ENCODE measurements at places on chromosomes 3 and 15.

GRCh38 chr3:38479431-38480092, 16.6 kb upstream of the EXOG start:
- DNase-seq = peak; percentile 37

GRCh38 chr3:64616953-64617352, 70.8 kb downstream of the ADAMTS9 start:
- DNase-seq = no peak

GRCh38 chr3:31550452-31551251, 17.9 kb downstream of the STT3B start:
- no peak for DNase-seq

DNA sequence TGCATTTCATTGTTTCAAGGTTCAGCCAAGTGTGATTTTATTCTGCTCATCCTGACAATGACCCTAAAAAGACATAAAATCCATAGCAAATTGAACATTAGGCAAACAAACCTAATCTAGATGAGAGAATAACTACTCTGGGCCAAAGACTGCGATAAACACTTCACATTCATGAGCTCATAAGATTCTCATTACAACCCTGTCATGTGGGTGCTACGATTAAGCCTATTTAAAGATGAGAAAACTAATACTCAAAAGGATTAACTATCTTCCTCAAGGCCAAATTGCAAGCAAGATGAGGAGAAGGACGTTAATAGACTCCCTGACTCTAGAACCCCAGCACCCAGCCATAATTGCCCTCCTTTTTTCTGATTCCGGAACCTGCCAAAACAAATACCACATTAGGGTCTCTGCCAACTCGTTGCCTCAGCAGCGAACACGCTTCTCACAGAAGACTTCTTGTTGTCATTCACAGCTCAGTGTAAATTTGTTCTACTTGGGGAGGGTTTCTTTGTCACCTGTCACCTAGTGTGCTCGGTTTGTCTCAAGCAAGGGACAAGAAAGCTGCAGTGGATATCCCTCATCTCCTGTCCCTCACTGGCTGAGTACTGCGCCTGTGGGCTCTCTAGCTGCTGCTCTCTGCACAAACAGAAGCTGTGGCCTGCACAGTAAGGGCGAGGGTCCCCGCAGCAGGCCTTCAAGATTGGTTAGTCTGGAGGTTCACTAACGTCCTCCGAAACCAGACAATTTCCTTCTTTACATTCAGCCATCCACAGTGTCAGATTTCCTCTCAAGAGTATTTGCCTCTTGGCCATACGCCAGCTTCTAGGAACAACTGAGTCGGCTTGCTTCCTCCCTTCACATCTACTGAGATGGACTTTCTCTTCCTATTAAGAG, 200.0 kb upstream of the UBE2E2 start:
- no peak for DNase-seq

DNA sequence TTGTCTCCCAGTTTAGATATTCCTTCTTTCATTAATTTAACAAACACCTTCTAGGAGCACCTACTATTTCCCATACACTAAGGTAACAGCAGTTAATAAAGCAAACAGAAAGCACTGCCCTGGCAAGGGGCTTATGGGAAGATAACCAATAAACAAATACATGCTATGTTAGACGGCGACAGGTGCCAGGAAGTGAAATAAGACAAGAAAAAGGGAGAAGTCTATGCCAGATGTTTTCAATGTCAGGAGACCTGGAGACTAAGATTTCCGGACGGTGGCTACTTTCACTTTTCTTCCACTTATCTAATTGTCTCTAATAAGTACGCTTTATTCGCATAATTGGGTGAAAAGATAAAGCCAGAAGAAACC, 32.5 kb upstream of the ZNF445 start:
- no peak for DNase-seq

DNA sequence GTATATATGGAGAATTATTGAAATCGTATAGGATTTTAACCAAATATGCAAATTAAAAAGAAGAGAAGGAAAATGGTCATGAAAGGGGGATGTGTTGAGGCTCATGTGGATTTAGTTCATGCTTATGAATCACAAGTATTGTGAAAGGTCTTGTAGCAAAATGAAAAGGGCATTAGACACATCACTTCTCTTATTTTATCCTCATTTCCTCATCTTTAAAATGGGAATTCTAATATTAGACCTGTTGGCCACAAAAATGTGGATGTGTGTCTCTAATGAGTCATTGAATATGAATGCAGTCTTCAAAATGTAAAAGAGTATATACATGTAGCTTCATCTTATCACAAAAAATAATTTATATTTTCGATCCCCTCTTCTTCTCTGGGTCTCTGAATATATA, 14.9 kb upstream of the ALCAM start:
- DNase-seq = no peak

DNA sequence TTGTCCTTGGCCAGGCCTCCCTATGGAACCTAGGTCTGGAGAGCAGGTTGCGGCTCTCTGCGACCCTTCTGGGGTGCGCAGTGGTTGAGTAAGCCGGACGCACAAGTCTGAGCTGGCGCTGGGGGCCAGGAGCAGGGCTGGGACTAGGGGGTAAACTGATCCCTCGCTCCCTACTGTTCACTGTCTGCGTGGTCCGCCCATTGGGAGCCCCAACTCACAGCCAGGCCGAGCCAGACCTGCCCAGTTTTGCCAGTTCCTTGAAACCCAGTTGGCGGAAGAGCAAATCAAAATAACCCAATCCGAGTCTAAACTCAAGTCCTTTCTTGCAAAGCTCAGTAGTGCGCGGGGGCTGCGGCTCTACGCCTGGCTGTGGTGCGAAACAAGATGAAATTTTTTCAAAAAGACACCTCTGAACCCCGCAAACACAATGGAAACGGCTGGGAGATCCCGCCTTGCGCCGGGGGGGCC, 17.5 kb downstream of the RGMA start:
- DNase-seq = no peak

DNA sequence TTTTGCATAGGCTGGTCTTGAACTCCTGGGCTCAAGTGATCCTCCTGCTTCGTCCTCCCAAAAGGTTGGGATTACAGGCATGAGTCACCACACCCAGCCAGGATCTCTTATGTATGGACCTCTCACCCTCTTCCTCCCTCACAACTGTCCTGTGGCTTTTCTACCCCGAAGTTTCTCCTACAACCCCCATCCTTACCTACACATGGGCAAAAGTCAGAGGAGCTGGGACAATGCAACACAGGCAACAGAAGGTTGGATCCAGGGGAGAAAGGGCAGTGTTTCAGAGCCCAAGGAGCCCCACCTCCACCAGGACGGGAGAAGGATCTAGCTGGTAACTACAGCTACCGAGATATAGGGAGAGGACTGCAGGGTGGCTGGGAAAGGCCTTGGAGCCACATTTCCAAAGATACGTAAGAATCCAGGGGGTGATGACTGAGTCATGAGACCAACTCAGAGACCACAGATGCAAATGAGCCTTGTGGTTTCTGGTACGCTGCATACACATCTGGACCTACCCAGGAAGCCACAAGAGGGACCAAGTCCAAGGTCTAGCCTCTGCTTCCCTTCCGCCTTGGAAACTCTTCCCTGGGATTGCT, 13.6 kb downstream of the IGDCC4 start:
- DNase-seq = no peak

- no peak for DNase-seq
These were observed 42.2 kb upstream of the GNB5 start for GRCh38 chr15:52233405-52233804.

DNA sequence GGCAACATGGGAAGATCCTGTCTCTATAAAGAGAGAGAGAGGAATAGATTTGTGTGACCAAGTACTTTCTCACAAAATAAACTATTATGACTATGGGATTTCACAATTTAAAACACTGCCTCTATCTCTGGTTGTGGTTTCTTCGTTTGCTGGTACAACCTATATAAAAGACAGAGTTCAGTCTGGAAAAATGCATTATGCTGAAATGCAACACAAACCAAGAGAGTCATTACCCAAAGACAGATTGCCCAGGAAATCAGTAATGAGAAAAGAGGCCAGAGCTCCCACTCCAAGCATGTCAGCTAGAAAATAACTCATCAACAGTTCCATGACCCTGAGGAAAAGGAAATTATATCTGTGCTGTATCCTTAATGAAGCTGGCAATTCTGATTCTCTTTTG, 23.2 kb downstream of the GPR176 start:
- no peak for DNase-seq

DNA sequence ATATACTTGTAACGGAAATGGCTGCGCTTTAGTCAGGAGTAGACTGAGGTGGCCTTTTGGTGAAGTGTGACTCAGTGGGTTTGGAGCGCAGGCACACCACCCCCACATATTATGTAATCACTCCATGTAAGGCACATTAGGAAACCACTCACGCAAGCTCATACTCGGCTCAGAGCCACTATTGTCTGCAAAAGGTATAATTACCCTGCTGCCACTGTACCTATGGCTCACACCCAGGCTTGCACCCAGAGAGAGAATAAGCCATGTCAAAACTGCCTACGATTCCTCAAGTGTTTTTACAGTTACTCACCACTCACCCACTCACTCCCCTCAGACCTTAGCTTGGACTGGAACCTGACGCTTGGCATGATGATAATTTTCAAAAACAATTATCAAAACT, 611.9 kb upstream of the CCDC54 start:
- no peak for DNase-seq

DNA sequence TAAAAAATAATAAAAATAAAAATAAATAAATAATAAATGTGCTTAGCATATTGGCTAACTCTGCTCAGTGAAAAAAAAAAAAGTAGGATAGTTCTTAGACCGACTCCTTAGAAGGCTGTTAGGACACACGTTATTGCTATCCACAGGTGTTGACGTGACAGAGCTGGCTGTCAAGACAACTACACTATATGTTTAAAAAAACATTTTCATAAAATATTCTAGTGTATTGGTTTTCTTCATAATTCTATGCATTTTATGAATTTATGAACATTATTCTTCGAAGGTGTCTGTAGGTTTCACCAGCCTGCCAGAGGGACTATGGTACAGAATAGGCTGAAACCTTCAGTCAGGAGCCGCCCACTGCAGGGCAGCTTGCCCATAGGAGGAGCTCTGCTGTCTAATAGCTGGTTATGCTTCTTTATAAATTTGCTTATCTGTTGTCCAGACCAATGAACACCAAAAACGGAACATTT, 9.2 kb downstream of the TM4SF1 start:
- no peak for DNase-seq

- DNase-seq = no peak
These were observed 99.5 kb downstream of the SV2B start for GRCh38 chr15:91199511-91199910.

DNA sequence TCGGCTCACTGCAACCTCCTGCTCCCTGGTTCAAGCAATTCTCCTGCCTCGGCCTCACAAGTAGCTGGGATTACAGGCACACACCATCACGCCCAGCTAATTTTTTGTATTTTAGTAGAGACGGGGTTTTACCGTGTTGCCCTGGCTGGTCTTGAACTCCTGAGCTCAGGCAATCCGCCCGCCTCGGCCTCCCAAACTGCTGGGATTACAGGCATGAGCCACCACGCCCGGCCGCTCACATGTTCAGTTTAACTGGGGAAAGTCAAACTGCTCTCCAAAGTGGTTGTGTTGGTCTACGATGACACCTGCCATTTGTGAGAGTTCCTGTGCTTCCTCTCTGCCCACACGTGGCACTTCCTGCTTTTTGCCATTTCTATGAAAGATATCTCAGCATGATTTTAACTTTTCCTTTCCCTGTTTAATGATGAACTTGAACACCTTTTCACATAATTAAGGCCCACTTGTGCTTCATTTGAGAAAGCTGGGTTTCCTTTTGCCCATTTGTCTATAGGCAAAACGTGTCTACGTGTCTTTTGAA, 877 bp upstream of the GP5 start:
- no peak for DNase-seq

DNA sequence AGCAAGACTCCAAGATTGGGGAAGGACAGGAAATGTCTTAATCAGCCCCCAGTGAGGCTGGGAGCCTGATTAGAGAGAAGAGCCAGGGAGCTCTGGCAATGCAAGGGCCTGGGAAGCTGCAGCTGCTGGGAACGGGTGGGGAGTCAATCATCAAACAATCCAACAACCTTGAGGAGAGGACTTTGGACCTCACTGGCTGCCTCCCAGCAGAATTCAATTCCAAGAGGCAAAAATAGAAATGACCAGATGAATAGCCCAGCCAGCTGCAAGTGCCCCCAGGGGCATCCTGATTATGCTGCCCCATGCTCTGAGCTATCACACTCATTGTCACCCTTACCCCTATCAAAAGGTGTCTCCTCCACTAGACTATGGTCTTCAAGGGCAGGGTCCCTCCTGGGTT, 6.1 kb upstream of the HOMER2 start:
- no peak for DNase-seq

DNA sequence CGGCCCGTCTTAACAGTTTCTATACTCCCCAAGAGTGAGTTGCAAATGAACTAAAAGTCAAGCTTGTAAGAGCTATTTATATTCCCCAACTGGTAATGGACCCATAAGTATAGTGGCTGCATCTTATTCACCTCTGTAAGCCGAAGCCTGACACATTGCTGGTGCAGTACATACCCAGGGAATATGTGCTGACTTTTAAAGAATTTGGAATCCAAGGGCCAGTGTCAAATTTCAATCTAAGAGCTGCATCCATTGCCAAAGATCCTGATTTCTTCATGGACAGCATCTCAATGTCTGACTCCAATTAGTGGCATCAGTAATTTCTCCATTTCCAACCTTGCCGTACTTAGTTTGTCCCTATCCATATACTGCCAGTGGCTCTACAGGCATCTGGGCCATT, 42.0 kb downstream of the FRMD4B start:
- DNase-seq = no peak

DNA sequence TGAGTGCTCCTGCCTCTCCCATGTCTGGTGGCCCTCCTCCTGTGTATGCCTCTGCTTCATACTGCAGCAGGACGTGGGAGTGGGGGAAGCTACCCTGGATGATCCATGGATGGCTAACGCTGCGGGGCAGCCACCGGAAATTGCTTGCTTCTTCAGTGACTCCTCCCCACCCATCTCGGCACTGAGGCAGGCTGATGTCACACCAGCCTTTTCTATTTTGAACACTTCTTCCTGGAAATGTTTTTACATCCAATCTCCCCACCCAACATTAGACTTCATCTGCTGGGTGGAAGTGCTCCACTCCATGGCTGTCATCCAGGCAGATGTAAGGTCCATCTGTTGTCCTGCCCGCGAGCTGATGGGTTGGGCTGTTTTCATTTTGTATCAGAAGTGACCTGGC, 58.9 kb upstream of the MUC13 start:
- DNase-seq = no peak

GRCh38 chr3:15151166-15151565, 52.2 kb upstream of the RBSN start:
- DNase-seq = no peak

DNA sequence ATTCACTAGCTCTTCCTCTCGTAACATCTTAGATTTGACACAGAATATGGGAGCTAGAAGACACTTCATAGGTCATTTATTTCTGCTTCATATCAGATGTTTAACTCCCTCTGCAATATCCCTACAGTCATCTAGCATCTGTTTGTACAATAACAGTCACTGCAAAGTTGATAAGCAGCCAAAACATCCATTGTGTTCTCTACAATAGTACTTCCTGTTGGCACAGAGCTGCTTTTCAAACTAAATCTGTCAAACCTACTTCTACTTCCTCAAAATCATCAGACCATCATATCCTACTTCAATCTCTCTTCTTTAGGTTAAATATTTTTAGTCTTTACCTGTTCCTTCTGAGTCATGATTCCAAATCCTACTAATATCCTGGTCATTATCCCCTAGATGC, 233.2 kb downstream of the FGF12 start:
- DNase-seq = no peak

- DNase-seq = no peak
These were observed 221.6 kb upstream of the LMCD1 start for GRCh38 chr3:8279886-8280550.

Measured in T-helper 9 cell (primary cell).